ENCODE measurements at places on chromosomes 4 and X. TPM values are rescaled to one million over a fixed set of nuclear protein-coding genes. Genes with fewer than 3 reads are reported as not detected.

The ZRSR2 gene
- total RNA-seq: 17.3 TPM

The SLC10A4 gene
- not detected for total RNA-seq

The PFKFB1 gene
- 0.53 TPM for total RNA-seq

The BGN gene
- total RNA-seq: not detected

The CYP2U1 gene
- total RNA-seq: 1.2 TPM

The ANXA3 gene
- total RNA-seq: not detected

The DCAF12L2 gene
- total RNA-seq: not detected

The XG gene
- total RNA-seq: not detected

The ADGRG4 gene
- not detected for total RNA-seq

The VCX3A gene
- total RNA-seq: not detected
